ENCODE measurements at places on chromosomes 7 and 10.

DNA sequence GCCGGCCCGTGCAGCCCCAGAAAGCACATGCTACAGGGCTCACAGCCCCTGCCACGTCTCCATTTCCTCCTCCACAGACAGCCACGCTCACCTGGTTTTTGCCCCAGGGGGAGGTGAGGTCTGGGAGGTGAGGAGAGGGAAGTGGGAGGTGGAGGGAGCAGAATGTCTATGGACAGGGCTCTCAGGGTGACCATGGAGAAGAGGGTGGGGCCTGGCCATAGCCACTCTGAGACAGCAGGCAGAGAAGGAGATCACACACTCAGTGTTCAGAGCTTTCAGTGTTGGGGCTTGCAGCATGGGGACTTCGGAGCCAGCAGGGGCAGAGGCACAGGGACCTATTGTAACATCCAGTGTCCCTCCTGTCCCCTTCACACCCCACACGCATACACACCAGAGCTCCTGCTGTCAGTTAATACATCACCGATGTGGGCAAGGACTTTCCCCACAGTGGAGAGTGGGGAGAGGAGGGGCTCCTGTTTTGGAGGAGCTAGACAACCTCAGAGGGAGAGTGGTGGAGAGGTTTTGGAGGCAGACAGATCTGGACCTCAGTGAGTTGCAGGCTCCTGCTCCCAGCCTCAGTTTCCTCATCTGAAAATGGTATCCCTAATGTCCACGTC is 14.4 kb downstream of the WDFY4 start:
- DNase-seq = no peak

DNA sequence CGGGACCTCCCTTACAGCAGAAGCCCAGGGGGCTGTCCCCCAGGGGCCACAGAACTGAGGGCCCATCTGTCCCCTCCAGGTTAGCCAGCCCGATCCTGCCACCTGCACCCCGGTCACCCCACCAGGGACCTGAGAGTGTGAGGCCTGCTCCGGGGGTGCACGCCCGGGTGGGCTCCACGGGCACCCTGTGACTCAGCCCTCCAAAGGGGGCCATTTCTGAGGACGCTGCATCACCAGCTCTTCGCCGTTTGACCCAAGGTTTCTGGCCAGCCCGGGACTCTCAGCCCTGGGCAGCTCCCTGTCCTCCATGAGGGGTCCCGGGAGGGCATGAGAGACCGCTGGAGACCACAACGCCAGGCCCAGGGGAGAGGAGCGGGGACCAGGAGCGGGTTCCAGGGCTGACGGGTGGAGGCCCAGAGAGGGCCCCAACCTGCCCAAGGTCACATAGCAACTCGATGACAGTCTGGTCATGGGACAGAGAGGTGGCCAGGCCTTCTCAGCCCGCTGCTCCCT is 79.3 kb downstream of the ELFN1 start:
- no peak for DNase-seq

DNA sequence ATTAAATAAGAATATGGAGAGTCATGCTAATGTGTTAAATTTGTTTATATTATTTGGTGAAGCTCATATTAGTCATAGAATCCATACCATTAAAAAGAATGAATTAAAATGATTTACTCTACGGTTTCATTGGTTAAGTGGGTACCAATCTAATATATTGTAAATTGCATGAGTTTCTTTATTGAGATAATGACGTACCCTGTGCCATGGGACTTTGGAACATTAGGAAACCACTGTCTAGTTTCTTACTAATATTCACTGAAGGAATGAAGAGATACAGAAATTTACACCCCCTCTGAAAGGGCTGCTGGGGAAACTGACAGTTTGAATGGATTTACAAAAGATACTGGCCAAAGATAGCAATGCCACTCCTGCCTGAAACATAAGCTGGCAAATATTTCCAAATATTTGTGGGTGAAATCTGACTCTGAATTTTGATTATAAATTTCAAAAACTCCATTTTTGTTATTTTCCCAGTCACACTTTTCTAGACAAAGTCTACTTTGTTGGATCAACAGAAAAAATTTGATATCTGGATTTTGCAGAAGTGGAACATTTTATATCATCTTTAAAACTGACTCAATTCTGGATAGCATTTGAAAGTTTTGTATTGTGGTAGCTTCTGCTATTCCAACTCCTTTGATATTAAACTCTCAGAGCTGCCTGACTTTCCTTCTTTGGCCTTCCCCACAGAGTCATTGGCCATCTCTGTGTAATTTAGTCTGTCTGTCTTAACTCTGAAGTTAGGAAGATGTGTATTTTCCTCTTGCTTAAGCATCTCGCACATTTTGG is 22.3 kb downstream of the MDFIC start:
- no peak for DNase-seq

- DNase-seq = no peak
These were observed 78.1 kb upstream of the RHEB start for GRCh38 chr7:151597541-151598444.

DNA sequence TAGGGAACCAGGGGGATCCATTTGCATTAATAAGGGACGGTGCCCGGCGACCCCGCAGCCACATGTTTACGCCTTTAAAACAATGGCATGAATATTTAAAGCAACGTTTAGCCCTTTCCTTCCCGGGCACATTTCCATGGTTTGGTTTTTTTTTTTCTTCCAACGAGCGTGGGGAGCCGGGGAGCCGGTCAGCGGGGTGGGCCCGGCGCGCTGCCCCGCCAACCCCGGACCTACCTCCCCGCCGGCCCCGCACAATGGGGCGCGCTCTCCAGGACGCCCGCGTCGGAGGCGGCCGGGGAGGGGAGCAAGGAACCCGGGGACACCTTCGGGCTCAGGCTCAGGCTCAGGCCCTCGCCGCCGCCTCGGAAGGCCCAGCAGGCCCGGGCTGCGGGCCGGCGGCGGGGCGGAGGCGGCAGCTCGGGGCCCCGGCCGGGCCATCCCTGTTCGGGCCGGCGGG is 1.0 kb downstream of the SEPHS1 start:
- no peak for DNase-seq

GRCh38 chr10:21181451-21181850 is 284.3 kb upstream of the NEBL start:
- no peak for DNase-seq

GRCh38 chr10:86535132-86535882 is 13.7 kb upstream of the WAPL start:
- no peak for DNase-seq

GRCh38 chr7:142320883-142321282 is 63.0 kb upstream of the PRSS58 start:
- no peak for DNase-seq

DNA sequence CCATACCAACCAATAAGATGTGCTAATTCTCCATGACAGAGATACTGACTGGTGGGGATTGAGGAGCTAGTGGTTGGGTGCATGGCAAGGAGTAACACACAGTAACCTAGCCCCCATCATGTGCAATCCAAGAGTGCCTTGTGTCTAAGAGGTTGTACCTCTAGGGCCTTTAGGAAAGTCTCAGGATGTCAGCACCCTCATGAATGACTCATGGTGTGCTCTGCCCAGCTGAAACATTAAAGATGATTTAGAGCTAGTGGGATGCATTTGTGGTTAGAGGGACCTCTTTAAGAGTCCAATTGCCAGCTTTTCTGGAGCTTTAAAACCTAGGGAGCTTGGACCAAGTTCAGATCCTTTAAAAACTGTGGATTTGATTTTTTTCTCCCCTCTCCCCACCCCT is 181.1 kb downstream of the HERPUD2 start:
- no peak for DNase-seq

GRCh38 chr10:19488592-19489280 is 327.5 kb upstream of the PLXDC2 start:
- DNase-seq = no peak
